ENCODE measurements at places on chromosomes 7 and 10.

DNA sequence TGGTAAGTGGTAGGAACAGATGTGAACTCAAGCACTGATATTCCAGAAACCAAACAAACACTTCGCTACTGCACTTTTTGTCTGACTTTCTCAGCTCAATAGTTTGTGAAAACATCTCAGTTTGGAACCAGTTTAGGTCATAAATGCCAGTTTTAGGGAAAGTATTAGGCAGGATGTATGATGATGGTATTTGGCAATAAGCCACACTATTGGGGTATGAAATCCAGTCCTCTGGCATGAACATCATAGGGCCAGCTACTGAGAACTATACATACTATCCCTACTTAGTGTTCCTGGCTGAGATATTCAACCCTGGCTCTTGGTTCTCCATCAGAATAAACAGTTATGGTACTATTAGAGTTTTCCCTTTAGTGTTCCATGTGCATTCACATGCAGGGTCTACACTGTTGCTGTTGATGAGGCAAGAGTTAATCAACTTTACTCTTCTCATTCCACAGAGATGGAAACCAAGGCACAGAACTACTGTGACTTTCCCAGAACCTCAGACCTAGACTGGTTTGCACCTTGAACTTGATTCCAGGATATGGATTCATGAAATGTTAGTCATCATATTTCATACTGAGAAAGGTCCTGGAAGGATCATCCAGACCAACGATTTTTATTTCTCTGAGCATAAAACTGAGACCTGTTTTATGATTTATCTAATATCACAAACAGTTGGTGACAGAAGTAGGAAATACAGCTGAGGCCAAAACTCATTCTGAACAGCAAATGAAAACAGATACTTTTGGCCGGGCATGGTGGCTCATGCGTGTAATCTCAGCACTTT is 20.0 kb upstream of the IFIT2 start:
- H3K27me3 ChIP-seq, result no peaks in the 10 kb centered on the region
- ATAC-seq, result no peak
- H3K27ac ChIP-seq, result no peak overlapping the region
- H3K4me1 ChIP-seq, result peaks cover 32% of the 10 kb centered on the region
- H3K4me3 ChIP-seq, result no peak overlapping the region

DNA sequence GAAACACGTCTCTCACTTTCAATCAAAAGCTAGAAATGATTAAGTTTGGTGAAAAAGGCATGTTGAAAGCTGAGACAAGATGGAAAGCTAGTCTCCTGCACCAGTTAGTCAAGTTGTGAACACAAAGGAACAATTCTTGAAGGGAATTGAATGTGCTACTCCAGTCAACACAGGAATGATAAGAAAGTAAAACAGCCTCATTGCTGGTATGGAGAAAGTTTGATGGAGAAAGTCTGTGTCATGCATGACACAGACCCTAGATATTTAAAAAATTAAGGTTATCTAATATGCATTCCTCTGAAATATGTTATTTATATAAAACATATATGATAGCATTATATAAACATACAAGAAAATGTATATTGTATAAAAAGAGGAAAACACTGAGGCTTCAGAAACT is 699.4 kb upstream of the FZD8 start:
- no peak for ATAC-seq
- no peaks in the 10 kb centered on the region for H3K27me3 ChIP-seq
- no peak overlapping the region for H3K27ac ChIP-seq

GRCh38 chr7:44534087-44534486 is 7.0 kb downstream of the NPC1L1 start:
- H3K36me3 ChIP-seq, result no peaks in the 10 kb centered on the region
- H3K4me1 ChIP-seq, result no peaks in the 10 kb centered on the region
- no peak for ATAC-seq
- no peaks in the 10 kb centered on the region for H3K27me3 ChIP-seq
- no peak overlapping the region for H3K4me3 ChIP-seq
- H3K27ac ChIP-seq, result no peak overlapping the region

DNA sequence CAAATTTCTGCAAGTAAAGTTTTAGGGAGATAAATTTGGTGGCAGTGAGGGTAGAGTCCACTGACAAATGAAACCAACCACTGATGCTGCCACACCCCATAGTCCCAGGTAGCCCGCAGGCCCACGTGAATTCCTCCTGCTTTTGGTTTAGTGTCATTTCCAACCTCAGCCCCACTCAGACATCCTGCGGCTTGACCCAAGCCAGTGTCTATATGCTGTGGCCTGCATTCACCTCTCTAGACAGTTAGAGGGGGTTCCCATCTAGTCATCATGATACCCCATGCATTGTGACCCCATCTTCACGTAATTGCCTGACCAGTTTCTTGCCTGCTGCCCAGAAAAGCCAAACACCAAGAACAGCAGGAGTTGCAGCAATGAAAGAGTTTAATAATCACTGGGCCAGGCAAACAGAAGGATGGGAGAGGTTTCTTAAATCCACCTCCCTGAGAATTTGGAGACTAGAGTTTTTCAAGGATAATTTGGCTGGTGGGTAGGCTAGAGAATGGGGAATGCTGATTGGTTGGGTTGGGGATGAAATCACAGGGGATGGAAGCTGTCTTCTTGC is 332.0 kb upstream of the GALNT17 start:
- no peaks in the 10 kb centered on the region for H3K27me3 ChIP-seq
- no peak overlapping the region for H3K4me3 ChIP-seq
- no peak for ATAC-seq
- H3K27ac ChIP-seq, result no peak overlapping the region

- peaks cover 40% of the 10 kb centered on the region for H3K27me3 ChIP-seq
- no peak for ATAC-seq
- H3K36me3 ChIP-seq, result no peaks in the 10 kb centered on the region
- H3K27ac ChIP-seq, result no peak overlapping the region
- H3K4me3 ChIP-seq, result no peak overlapping the region
These were observed 314.4 kb upstream of the MKI67 start for GRCh38 chr10:128440513-128441160.

- H3K27me3 ChIP-seq, result no peaks in the 10 kb centered on the region
- no peak for ATAC-seq
- no peak overlapping the region for H3K4me3 ChIP-seq
These were observed 398.5 kb downstream of the REEP3 start for GRCh38 chr10:63919575-63920279.

- ATAC-seq, result peak; percentile 28
- H3K36me3 ChIP-seq, result no peaks in the 10 kb centered on the region
- H3K27ac ChIP-seq, result no peak overlapping the region
- H3K27me3 ChIP-seq, result no peaks in the 10 kb centered on the region
- no peaks in the 10 kb centered on the region for H3K4me1 ChIP-seq
- H3K4me3 ChIP-seq, result no peak overlapping the region
These were observed 313.4 kb upstream of the SEMA3C start for GRCh38 chr7:81232084-81232799.

DNA sequence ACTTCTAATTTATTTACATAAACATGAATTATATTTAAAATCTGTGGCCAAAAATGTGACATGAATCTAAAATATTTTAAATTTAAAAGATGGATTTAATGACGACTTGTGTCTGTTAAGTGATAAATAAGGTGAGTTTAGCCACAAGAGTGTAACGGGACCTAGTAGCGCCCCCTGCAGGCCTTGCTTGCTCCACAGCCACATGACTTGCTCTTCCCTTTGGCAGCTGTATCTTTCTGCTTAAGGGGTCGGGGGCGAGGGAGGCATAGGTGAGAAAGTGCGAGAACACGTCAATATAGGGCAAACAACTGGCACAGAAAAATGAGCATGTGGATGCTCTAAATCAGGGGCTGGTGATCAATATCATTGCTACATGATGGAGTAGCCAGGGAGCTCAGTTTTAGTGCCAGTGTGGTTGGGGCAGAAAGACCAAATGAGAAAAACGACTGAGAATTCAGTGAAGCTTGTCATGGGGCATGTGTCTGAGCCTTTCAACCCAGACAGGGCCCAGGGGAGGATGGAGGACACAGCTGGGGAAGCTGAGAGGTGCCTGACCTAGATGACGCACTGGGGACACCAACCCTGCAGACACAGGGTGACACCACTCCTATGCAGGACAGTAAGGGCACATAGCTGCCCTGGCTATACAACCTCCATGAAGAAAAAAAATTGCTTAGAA is 49.8 kb downstream of the PAXIP1 start:
- H3K27ac ChIP-seq, result no peak overlapping the region
- no peaks in the 10 kb centered on the region for H3K27me3 ChIP-seq
- no peak overlapping the region for H3K4me3 ChIP-seq
- H3K36me3 ChIP-seq, result peaks cover 91% of the 10 kb centered on the region
- ATAC-seq, result no peak

- H3K36me3 ChIP-seq, result no peaks in the 10 kb centered on the region
- H3K4me1 ChIP-seq, result no peaks in the 10 kb centered on the region
These were observed 18.3 kb downstream of the CYP26A1 start for GRCh38 chr10:93091960-93092359.

GRCh38 chr7:46764100-46764936 is 817.6 kb downstream of the TNS3 start:
- peak; percentile 80 for ATAC-seq
- no peak overlapping the region for H3K4me3 ChIP-seq
- H3K27me3 ChIP-seq, result no peaks in the 10 kb centered on the region

GRCh38 chr7:28191751-28192150 is 11.2 kb upstream of the JAZF1 start:
- no peaks in the 10 kb centered on the region for H3K4me1 ChIP-seq
- no peaks in the 10 kb centered on the region for H3K27me3 ChIP-seq
- no peaks in the 10 kb centered on the region for H3K36me3 ChIP-seq
- no peak overlapping the region for H3K27ac ChIP-seq
- no peak overlapping the region for H3K4me3 ChIP-seq

DNA sequence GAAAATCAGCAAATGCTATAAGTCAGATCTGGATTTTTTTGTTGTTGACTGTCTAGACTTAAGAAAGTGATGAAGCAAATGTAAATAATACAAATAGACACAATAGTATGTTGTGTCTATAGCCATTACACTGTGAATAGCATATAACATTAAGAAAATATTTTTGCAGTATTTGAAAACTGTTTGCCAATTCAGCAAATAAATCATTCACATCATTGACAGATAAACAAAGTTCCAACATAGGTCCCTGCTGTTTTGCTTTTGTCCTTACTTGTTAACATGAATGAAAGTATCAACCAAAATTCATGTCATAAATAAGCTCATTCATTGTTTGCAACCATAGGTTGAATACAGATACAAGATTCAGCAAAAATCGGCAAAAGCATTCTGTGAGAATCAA is 200.5 kb downstream of the KIF20B start:
- H3K36me3 ChIP-seq, result no peaks in the 10 kb centered on the region
- H3K27me3 ChIP-seq, result no peaks in the 10 kb centered on the region
- H3K4me1 ChIP-seq, result no peaks in the 10 kb centered on the region
- H3K4me3 ChIP-seq, result no peak overlapping the region

DNA sequence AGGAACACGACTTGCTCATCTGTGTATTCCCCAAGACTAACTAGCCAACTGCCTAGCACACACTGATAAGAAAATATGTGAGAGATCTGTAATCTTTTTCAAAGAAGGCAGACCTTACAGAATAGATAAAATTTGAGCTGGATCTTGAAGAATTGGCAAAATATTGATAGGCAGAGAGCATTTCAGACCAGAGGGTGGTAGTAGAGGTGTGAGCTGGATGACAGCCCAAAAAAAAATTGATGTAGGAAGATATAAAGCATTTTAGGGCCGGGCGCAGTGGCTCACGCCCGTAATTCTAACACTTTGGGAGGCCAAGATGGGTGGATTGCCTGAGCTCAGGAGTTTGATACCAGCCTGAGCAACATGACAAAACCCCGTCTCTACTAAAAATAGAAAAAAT is 1.2 kb upstream of the ZNF746 start:
- H3K4me3 ChIP-seq, result no peak overlapping the region
- no peaks in the 10 kb centered on the region for H3K4me1 ChIP-seq
- no peak overlapping the region for H3K27ac ChIP-seq
- ATAC-seq, result no peak
- H3K36me3 ChIP-seq, result no peaks in the 10 kb centered on the region
- H3K27me3 ChIP-seq, result no peaks in the 10 kb centered on the region

GRCh38 chr10:14554091-14554490 is 220.6 kb downstream of the FAM107B start:
- H3K27me3 ChIP-seq, result no peaks in the 10 kb centered on the region
- no peak for ATAC-seq
- no peak overlapping the region for H3K27ac ChIP-seq
- no peaks in the 10 kb centered on the region for H3K36me3 ChIP-seq

- H3K36me3 ChIP-seq, result no peaks in the 10 kb centered on the region
- H3K27ac ChIP-seq, result no peak overlapping the region
- peaks cover 18% of the 10 kb centered on the region for H3K27me3 ChIP-seq
These were observed 194.8 kb upstream of the KMT2E start for GRCh38 chr7:104818961-104819880.

DNA sequence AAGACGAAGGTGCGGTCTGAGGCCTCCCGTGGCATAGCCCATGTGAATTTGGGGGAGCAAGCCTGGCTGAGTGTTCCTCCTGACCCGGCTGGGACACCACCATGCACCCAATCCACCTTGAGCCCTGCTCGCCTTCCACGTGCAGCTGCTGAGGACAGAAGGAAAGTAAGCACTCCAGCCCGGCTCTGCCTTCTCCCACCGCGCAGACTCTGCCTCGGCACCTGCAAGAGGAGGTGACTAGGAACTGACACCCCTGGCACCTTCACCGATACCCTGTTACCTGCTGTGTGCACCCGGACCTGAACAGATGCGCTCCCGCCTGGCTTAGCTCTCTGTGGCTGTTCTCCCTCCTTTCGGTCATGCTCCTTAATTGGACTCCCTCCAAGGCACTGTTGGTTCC is 57.0 kb upstream of the OPN4 start:
- H3K36me3 ChIP-seq, result no peaks in the 10 kb centered on the region
- H3K27me3 ChIP-seq, result no peaks in the 10 kb centered on the region
- no peak for ATAC-seq

DNA sequence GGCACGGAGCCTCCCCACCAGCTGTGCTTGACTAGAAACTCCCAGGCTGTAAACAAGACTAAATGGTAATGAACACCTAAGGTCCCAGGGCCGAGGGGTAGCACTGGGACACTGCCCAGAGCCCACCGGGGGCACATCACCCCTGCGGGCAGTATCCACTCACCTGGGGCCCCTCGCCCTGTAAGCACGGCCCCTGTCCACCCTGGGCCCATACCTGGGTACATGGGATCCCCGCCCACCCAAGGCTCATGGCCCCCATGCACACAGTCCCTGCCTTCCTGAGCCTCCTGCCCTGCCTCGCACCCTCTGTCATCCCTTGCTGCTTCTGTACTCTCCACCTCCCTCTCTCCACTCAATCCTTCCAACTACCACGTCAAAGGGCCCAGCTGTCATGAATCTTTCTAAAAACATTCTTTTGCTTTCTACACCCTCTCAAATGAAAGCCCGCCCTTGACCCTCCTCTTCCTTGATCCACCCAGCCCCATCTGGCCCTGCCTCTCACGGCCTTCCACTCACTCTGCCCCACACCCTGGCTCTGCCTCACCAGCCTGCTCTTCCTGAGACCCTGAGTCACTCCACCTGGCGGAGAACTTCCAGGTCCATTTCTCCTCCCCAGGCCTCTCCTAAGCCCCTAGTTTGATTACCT is 173.1 kb downstream of the PARD3 start:
- no peaks in the 10 kb centered on the region for H3K36me3 ChIP-seq
- ATAC-seq, result peak; percentile 30
- no peak overlapping the region for H3K4me3 ChIP-seq
- H3K4me1 ChIP-seq, result peaks cover 59% of the 10 kb centered on the region

- ATAC-seq, result no peak
- no peaks in the 10 kb centered on the region for H3K4me1 ChIP-seq
- no peak overlapping the region for H3K27ac ChIP-seq
- H3K4me3 ChIP-seq, result no peak overlapping the region
These were observed 26.6 kb downstream of the HKDC1 start for GRCh38 chr10:69246581-69247312.

GRCh38 chr7:106768324-106768751 is 96.7 kb upstream of the PIK3CG start:
- no peak for ATAC-seq
- H3K36me3 ChIP-seq, result no peaks in the 10 kb centered on the region
- peak overlapping the region; percentile 18 for H3K4me3 ChIP-seq
- H3K4me1 ChIP-seq, result peaks cover 42% of the 10 kb centered on the region
- H3K27me3 ChIP-seq, result no peaks in the 10 kb centered on the region
- peak overlapping the region; percentile 61 for H3K27ac ChIP-seq
